ENCODE measurements at places on chromosomes 12 and 14.

DNA sequence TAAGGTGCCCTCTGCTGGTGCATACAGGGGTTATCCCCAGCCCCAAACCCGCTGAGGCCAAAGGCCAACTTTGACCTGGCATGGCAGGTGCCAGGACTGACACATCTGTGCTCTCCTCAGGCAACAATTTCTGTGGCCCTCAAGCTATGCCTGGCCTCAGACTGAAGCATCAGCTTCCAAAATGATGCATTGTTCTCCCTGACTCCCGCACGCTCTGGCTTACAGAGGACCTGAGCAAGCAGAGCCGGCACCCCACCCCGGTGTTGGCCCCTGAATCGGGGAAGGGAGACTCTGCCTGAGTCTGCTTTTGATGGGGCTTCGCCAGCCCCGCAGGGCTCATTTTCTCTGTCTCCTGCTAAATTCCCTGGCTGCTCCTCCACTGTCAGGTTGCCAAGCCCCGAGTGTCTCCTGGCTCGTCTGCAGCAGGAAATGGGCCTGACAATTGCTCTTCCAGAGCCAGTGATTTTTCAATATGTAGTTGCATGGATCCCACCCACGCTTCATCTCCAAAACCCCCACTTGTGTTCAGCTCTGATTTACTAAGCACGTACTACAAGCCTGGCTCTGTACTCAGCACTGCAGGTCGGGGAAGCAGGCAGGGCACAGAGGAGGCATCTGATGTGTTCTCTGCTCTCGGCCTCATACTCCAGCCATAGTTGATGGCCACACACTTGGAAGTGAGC lies 126.1 kb downstream of the SLC38A6 start:
- peak; percentile 84 for DNase-seq

- no peak for DNase-seq
Measured at GRCh38 chr12:126998747-126999285, 1268.2 kb upstream of the TMEM132C start.

GRCh38 chr12:109581856-109582255 lies 8.3 kb downstream of the MVK start:
- DNase-seq, result no peak

DNA sequence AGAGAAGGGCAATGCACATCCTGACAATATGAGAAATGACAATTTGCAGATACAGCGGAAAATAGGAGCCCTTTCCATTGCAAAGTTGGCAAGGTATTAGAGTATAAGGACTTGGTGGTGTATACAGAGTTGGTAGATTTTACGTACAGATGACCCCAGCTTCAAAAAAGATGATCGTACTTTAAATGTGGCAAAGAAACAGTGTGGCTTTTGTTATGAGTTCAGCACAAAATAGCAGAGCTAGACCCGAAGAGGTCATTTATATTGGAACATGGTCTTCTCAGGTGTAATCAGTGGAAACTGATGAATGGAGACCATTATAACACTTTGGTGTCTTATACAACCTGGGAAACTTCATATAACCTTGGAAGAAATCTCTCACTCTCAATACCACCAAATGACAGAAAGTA lies 2.3 kb downstream of the CLEC2B start:
- no peak for DNase-seq

- no peak for DNase-seq
Measured at GRCh38 chr12:4771172-4771959, 51.2 kb downstream of the GALNT8 start.

DNA sequence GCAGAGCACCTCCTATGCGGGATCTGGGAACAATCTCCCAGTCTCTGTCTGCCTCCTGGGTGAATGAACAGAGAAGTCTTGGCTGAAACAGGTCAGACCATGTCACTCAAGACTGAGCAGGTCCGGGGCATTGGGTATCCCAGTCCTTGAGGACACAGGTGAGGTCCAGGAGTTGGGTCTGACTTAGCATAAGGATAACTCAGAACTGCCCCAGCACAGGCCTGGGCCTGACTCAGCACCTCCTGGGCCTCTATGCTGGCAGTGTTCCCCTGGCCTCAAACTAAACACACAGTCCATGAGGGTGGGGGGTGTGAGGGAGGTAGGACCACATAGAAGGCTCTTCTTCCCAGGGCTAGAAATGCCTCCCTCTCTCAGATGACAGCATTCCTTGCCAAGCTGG lies 1.5 kb upstream of the SDR9C7 start:
- DNase-seq, result no peak

DNA sequence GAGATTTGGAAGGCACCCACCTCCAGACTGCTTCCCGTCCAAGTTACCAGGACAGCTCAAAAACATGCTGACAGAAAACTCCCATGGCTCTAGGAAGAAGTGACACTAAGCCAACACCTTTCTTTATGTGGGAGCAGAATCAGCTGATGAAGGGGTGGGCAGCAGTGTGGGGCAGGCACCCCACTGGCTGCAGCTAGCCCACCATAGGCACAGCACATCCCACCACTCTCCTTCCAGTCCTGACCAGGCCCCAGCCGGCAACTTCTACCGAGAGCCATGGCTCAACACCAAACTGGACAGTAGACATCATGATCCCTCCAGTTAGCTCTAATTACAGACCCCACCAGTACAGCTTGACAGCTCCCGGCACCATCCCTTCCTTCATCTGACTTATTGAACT lies 45.0 kb downstream of the SH2B3 start:
- no peak for DNase-seq

DNA sequence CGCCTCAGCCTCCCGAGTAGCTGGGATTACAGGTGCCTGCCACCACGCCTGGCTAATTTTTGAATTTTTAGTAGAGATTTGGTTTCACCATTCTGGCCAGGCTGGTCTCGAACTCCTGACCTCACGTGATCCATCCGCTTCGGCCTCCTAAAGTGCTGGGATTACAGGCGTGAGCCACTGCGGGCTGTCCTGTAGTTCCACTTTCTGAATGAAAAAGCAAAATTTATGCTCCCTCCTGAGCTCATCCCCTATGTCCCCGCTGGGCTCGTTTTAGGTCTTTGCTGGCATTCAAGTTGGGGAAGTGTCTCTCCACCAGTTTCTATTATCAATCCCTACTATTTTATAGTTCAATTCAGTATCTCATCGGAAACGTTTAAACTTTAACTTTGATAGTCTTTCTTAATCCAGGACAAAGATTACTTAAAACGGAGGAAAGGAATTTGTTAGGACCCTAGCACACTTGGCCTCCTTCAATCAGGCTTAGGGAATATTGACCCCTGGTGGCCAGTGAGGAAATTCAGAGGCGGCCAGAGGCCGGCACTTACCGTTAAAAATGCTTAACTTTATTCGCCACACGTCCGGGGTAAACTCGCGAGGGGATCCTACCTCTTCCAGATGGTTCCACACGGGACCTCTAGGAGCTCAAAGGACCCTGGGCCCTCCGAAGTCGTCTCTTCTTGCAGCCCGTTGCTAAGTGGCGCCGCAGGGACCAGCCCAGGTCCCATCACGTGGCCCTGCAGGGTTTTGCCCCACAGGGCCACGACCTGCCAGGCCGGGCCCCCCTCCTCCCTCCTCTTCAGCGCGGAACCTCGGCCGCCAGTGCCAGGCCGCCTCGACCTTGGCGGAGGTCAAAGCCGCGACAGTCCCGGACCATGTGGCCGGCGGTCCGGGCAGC lies 11.4 kb upstream of the DNAL1 start:
- peak; percentile 63 for DNase-seq

GRCh38 chr12:121767525-121768016 lies 25.9 kb downstream of the RHOF start:
- DNase-seq, result no peak

GRCh38 chr12:130700492-130701401 lies 15.4 kb downstream of the RIMBP2 start:
- no peak for DNase-seq

GRCh38 chr12:79441534-79441933 lies 249.2 kb downstream of the PAWR start:
- no peak for DNase-seq

DNA sequence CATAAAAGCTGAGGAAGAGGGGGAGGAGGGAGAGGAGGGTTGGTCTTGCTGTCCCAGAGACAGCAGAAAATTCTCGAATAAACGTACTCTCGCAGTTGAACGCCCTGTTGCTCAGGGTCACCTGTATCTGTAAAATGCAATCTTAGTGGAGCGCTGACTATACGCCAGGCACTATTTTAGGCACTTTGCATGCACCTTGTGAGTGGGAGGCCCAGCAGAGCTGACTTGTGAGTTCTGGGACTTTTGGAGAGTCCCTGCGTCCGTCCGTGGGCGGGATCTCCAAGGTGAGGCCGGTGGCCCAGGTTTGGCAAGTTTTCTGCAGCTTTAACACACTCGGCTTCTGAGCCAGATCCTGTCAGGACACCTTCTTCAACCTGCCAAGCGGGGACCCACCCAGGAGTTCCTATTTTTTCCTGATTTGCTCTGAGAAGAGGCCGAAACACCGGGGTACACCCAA lies 32.5 kb upstream of the PLEKHG6 start:
- DNase-seq, result no peak

- DNase-seq, result no peak
Measured at GRCh38 chr12:48818831-48819590, 715 bp downstream of the CACNB3 start.

DNA sequence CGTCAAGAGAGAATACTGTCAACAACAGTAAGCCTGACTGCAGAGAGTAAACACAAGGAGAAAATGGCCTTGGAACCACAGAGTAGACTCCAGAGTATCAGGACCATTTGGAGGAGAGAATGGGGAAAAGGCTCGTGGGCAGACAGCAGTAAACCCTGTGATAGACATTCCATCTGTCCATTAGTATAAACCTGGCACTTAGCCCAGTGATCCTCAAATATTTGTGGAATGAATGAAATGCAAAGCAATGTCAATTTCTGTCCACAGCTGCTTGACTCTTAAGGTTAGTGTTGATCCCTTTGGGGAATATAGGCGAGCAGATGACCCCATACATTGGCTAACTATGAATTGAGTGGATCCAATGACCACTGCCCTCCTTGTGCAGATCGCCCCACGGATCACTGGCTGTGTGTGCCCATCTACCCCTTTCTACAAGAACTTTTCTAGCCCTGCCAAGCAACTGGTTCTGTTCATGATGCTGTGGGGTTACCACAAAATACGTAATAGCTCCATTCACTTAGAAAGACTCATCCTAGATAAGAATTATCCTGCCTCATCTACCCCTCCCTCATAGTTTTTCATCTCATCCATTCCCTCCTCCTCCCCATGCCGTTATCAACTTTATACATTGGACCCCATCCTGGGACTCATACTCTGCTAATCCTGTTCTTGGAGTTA lies 846.8 kb downstream of the NRXN3 start:
- no peak for DNase-seq

DNA sequence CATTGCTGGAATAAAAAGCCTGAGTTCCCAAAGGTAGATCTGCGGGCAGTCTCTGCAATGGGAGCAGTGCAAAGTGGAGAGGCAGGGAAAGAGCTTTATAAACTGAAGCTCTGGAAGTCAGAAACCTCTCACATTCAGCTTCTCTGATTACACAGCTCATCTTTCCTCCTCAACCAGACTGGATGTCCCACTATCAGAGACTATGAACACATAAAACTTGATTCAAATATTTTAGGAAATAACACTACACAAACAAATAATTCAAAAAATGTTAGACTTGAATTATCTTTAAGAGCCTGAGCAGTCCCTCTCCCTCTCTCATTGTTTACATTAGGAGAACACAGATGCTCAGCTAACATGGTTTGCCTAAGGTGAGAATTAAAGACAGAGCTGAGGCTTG lies 72.9 kb downstream of the DENND5B start:
- DNase-seq, result no peak

- DNase-seq, result no peak
Measured at GRCh38 chr14:100382106-100382455, 58.9 kb downstream of the SLC25A47 start.

- no peak for DNase-seq
Measured at GRCh38 chr12:106288494-106289195, 13.9 kb upstream of the TCP11L2 start.

GRCh38 chr14:71243697-71244096 lies 336.4 kb downstream of the PCNX1 start:
- no peak for DNase-seq

- peak; percentile 88 for DNase-seq
Measured at GRCh38 chr14:41604721-41605531, 1.8 kb upstream of the LRFN5 start.

GRCh38 chr14:96817750-96818666 lies 20.8 kb downstream of the VRK1 start:
- DNase-seq, result no peak

- DNase-seq, result no peak
Measured at GRCh38 chr14:72975770-72976169, 49.5 kb downstream of the DCAF4 start.

DNA sequence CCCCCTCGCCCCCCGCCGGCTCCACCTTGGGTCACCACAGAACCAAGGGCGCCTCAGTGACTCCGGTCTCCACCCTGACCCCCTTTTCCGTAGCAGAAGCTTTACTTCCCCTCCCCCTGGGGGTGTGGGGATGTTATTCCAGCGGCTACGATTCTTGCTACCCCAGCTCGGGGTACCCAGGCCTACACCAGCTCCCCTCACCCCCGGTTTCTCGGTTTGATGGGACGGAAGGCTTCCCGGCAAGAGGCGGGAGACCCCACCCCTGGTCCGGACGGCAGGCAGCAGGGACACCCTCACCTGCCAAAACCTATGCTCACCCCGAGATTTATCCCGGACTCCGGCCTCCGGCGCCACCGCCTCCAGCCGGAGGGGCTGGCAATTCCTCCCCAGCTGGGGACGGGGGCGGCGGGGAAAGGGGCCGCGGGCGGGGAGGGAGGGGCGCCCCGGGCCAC lies 619 bp downstream of the RAB15 start:
- DNase-seq, result peak; percentile 44

GRCh38 chr12:126384026-126384564 lies 1318.9 kb downstream of the AACS start:
- peak; percentile 40 for DNase-seq

DNA sequence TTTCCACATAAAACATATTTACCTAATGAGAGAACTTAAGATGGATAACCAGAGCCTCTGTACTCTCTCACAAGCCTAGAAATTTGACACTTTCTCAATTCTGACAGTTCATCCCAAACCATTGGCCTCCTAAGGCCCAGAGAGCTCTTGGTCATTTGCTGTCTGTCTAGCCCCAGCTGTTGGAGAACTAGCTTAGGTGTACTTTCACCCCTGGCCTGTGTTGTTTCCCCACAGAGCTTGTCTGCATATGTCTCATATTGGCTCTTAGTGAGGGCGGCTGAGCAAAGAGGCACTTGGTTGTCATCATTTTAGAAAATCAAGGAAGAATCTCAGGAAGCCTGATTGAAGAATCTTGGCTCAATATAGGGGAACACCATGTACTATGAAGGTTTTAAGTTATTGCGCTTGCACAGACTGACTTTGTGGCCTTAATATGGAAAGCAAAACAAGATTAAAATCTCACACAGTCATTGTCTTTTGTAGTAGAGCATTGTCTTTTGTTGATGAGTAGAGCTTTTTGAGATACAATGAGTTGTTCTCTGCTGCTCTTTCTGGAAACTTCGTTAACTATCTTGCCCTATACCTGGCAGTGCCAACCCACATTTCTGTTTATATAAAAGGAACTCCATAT lies 324.6 kb downstream of the RAD51B start:
- no peak for DNase-seq

DNA sequence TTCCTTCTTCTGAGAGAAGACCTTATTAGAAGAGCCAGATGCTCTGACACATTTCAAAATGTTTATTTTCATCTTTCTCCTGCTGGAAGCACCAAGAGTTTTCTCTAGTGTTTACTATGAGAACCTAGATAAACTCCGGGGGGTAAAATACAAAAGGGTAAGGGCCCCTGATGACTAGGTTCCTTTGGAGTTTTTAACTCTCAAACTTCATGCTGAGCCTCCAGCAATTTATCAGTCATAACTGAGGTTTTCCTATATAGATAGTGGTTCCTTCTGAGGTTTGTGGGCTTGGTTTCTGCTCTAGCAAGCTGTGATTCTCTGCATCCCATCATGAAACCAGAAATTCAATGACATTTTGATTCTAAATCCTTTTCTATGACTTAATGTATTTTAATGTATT lies 210.9 kb downstream of the LRFN5 start:
- DNase-seq, result no peak

- DNase-seq, result peak; percentile 66
Measured at GRCh38 chr14:73457041-73457923, 1.1 kb downstream of the NUMB start.
